Thoracic aorta (tissue), 2 donors: ENCODE measurements at places on chromosomes 12 and 14. TPM values are rescaled to one million over a fixed set of nuclear protein-coding genes. Genes with fewer than 3 reads are reported as not detected.

DNA sequence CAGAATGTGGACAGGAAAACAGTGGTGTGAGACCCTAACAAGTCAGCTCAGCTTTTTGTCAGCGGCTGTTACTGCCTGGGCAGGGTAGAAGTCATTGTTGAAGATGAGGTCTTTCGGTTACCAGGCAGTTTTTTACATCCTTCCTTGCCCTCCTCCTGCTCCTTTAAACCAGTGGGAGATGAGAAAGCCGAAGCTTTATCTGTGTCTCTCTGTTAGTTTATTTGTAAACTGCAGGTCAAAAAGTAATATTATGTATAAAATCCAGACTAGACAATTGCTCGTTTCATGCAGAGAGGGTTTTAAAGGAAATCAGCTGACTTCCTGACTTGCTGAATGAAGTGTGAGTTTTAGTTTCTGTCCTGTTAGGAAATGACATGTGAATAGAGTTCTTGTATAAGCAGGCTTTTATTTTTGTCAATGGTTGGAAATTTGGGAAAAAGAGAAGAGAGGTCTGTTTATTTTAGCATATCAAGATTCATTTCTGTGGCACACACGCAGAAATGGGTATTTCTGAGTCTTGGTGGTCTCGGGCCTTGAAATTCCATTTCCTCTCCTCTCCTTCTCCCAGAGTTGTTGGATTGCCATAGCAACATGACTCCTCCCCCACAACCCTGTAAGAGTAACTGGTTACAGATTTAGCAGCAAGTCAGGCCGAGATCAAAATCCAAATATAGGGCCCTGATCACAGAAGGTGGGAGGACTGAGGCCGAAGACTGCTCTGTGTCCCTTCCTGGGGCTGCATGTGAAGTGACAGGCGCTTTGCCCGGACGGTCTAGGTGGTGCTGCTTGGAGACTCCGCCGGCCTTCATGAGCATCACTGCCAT, 60.8 kb downstream of the SAMD4A start:
- H3K36me3 ChIP-seq = no peaks in the 10 kb centered on the region
- H3K4me3 ChIP-seq = peak overlapping the region; percentile 59
- DNase-seq = peak; percentile 47
- H3K27ac ChIP-seq = peak overlapping the region; percentile 69

GRCh38 chr12:106115440-106115839, 23.3 kb downstream of the NUAK1 start:
- no peak for DNase-seq
- no peak overlapping the region for H3K27ac ChIP-seq
- no peak overlapping the region for H3K4me3 ChIP-seq
- H3K27me3 ChIP-seq = no peaks in the 10 kb centered on the region
- H3K36me3 ChIP-seq = no peaks in the 10 kb centered on the region

GRCh38 chr14:33567023-33567728, 383.7 kb downstream of the EGLN3 start:
- H3K4me1 ChIP-seq = no peaks in the 10 kb centered on the region
- no peaks in the 10 kb centered on the region for H3K27me3 ChIP-seq

GRCh38 chr12:40921563-40922163, 229.4 kb downstream of the CNTN1 start:
- DNase-seq = no peak
- H3K27me3 ChIP-seq = no peaks in the 10 kb centered on the region
- H3K4me3 ChIP-seq = no peak overlapping the region

DNA sequence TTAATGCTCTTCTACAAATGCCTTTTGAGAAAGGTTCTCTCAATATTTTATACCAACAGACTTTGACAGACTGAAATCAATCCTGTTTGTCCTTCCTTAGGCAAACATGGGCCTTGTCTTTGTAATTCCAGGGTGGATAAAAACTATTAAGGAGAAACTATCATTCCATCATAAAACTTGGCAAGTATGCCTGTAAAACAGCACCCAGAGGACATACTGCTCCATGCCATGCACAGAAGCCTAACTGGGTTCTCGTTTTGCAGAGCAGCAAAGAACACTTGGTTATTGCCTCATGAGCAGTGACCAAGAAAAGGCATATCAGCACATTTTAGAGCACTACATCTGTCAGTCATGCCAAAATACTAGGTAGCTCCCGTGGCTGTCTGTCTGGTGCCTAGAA, 33.8 kb upstream of the PTGDR start:
- DNase-seq = no peak
- no peak overlapping the region for H3K4me3 ChIP-seq
- no peaks in the 10 kb centered on the region for H3K27me3 ChIP-seq

- no peaks in the 10 kb centered on the region for H3K4me1 ChIP-seq
- no peak for DNase-seq
- H3K4me3 ChIP-seq = no peak overlapping the region
These were observed 146.0 kb upstream of the SFSWAP start for GRCh38 chr12:131564845-131565244.

- H3K27ac ChIP-seq = no peak overlapping the region
- DNase-seq = no peak
- H3K4me3 ChIP-seq = no peak overlapping the region
These were observed 231.0 kb upstream of the ATP2B1 start for GRCh38 chr12:89939522-89940215.

- H3K4me3 ChIP-seq = peak overlapping the region; percentile 57
- H3K27me3 ChIP-seq = no peaks in the 10 kb centered on the region
- H3K36me3 ChIP-seq = no peaks in the 10 kb centered on the region
- no peak overlapping the region for H3K27ac ChIP-seq
These were observed 12.6 kb upstream of the TRPV4 start for GRCh38 chr12:109845824-109846205.

GRCh38 chr12:105928436-105928835, 210.3 kb downstream of the NUAK1 start:
- H3K4me1 ChIP-seq = no peaks in the 10 kb centered on the region
- DNase-seq = no peak
- H3K27ac ChIP-seq = no peak overlapping the region
- H3K4me3 ChIP-seq = no peak overlapping the region
- H3K27me3 ChIP-seq = no peaks in the 10 kb centered on the region

DNA sequence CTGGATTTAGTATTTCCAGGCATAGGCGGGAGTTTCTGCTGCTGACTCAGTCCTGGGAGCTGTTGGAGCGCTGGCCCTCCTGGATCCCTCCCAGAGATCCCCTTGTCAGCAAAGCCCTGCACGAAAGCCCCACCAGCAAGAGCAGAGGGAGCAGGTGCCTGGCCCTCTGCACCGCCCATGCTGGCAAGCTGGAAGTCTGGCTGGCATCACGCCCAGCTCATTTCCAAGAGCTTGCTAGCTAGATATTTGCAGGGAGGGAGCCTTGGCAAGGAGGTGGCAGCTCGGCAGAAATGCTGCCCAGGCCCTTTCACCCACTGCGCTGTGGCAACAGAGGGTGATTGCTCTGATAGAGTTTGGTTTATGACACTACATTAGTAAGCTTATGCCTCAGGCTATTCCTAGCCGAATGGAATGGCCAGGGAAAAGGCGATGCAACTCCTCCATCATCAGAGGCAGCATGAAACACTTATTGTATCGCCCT, 193.9 kb downstream of the EMP1 start:
- H3K4me1 ChIP-seq = peaks cover 17% of the 10 kb centered on the region
- no peak overlapping the region for H3K4me3 ChIP-seq
- peak overlapping the region; percentile 34 for H3K27ac ChIP-seq
- peak; percentile 79 for DNase-seq

DNA sequence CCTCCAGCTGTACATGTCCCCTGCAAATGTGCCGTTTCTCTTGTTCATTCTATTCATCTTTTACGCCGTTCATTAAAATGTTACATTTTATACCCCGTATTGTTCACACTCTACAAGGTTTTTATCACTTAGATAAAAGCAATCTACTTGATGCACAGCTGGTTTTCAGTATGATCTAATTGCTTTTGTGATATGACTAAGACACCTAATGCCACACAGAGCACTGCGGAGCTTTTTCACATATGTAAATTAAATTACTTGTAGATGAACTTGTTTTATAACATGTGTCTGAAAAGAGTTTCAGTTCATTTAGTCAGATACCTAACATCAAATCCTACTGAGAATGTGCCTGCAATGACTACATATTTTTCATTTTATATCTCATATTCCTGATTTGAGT, 40.9 kb upstream of the RERGL start:
- no peaks in the 10 kb centered on the region for H3K27me3 ChIP-seq
- no peaks in the 10 kb centered on the region for H3K36me3 ChIP-seq
- H3K4me1 ChIP-seq = peaks cover 8% of the 10 kb centered on the region
- no peak overlapping the region for H3K27ac ChIP-seq

- H3K4me1 ChIP-seq = no peaks in the 10 kb centered on the region
- no peak overlapping the region for H3K4me3 ChIP-seq
- no peak for DNase-seq
- H3K27me3 ChIP-seq = no peaks in the 10 kb centered on the region
- no peak overlapping the region for H3K27ac ChIP-seq
- no peaks in the 10 kb centered on the region for H3K36me3 ChIP-seq
These were observed 3.5 kb upstream of the GYS2 start for GRCh38 chr12:21608196-21608595.

DNA sequence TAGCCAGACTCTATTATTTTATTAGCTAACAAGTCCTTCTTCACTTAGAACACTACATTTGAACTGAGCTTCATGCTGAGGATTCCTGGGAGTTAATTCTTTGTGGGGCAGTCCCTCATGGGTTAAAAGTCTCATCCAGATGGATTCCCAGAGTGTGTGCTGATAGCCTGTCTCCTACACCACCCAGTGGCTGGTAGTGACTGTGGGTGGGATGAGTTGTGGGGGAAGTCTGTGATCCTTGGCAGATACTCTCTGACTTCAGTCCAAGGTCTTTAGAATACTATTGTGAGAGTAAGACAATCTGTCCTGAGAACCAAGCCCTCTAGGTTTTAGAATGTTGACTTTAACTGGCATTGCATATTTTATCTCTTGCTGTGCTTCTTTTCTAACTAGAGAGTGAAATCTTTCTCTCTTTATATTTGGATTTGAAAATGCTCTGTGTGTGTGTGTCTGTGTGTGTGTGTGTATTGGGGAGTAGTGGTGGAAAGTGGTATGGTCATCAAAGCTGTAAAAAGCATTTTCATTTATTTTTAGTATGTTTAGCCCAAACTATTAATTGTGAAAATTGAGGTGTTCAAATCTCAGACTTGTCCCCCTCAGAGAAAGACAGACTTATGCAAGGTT, 37.3 kb downstream of the AKAP6 start:
- DNase-seq = no peak
- peak overlapping the region; percentile 32 for H3K27ac ChIP-seq
- no peak overlapping the region for H3K4me3 ChIP-seq
- no peaks in the 10 kb centered on the region for H3K27me3 ChIP-seq
- peaks cover 10% of the 10 kb centered on the region for H3K4me1 ChIP-seq

GRCh38 chr14:31164115-31164514, 43.5 kb downstream of the HECTD1 start:
- peaks cover 8% of the 10 kb centered on the region for H3K36me3 ChIP-seq
- H3K4me3 ChIP-seq = no peak overlapping the region
- H3K27me3 ChIP-seq = no peaks in the 10 kb centered on the region
- H3K4me1 ChIP-seq = peaks cover 29% of the 10 kb centered on the region
- no peak for DNase-seq

GRCh38 chr14:53983112-53983511, 26.5 kb upstream of the BMP4 start:
- no peaks in the 10 kb centered on the region for H3K36me3 ChIP-seq
- H3K4me3 ChIP-seq = no peak overlapping the region
- H3K27ac ChIP-seq = no peak overlapping the region
- no peak for DNase-seq
- no peaks in the 10 kb centered on the region for H3K4me1 ChIP-seq
- no peaks in the 10 kb centered on the region for H3K27me3 ChIP-seq

DNA sequence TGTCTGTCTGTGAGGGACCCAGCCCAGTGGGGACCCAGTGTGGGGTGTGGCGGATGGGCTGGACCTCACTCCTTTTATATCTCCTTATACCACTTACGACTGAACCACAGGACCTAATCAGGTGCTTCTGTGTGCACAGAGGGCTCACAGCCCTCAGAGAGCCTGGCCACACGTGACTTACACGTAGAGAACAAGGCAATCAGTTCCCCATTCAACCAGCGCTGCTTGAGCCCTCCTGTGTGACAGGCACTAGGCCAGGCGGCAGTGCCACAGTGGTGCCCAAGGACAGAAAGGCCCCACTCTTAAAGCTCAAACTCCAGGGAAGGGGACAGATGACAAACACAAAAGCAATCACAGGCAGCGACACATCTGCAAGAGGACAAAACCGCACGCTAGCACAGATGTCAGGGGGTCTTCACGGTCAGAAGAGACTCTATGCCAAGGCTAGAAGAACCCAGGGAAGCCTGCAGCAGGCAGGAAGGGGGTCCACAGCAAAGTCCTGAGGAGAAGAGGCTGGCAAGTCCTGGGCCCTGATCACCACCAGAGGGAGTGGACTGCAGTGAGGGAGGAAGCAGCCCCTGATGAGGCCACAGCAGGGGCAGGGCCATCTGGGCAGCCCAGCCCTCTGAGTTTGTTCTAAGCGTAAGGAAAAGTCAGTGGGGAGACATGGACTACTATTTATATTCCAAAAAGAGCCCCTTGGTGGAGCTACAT, 39.3 kb downstream of the SETD3 start:
- DNase-seq = no peak
- H3K36me3 ChIP-seq = peaks cover 27% of the 10 kb centered on the region
- H3K27ac ChIP-seq = no peak overlapping the region
- no peak overlapping the region for H3K4me3 ChIP-seq
- no peaks in the 10 kb centered on the region for H3K27me3 ChIP-seq
- H3K4me1 ChIP-seq = no peaks in the 10 kb centered on the region

DNA sequence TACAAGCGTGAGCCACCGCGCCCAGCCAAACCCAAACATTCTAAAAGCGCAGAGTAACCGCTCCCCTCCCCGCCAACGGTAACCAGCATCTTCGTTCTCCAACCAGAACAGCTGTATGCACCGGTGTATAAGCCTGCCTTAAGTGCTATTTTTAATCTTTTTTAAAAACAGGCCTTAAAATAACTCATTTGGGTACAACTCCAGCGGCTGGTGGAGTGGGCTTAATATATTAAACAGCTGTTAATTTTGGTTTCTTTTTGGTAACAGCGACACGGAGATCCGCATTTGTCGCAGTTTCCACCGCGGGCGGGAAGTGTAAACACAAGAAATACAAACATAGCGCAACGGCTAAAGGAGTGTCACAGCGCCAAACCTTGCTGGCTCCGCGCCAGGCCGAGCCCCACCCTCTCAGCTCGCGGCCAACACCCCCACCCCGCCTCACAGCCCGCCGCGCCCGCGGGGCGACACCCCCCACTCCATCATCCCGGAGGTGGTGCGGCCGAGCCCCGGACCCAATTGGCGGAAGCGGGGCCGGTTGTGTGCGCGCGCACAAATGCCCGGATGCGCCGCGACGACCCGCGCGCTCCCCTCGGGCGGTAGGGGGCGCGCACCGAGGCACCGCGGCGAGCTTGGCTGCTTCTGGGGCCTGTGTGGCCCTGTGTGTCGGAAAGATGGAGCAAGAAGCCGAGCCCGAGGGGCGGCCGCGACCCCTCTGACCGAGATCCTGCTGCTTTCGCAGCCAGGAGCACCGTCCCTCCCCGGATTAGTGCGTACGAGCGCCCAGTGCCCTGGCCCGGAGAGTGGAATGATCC, at the start of gene MDM2:
TSS of gene MDM2 (plus strand) at position 602 of the 812 bp plus-strand sequence. CDS start 301 bp downstream, outside the sequence.
- DNase-seq = peak; percentile 73
- no peaks in the 10 kb centered on the region for H3K27me3 ChIP-seq
- peak within 1 kb of the TSS; percentile 100 for H3K27ac ChIP-seq
- H3K4me1 ChIP-seq = peaks cover 19% of the 10 kb centered on the region
- peaks cover 6% of the 10 kb centered on the region for H3K36me3 ChIP-seq

The NRDE2 gene
- total RNA-seq = 21.2 TPM

The TRAF3 gene
- total RNA-seq = 14.5 TPM

The VASH1 gene
- 21.5 TPM for total RNA-seq

The ESRRB gene
- total RNA-seq = not detected

The NTN4 gene
- total RNA-seq = 79.2 TPM

The SERPINA1 gene
- 15.2 TPM for total RNA-seq

The RBM23 gene
- total RNA-seq = 731 TPM

The NAV3 gene
- total RNA-seq = 11.6 TPM
